ENCODE measurements at places on chromosomes 4 and X.

DNA sequence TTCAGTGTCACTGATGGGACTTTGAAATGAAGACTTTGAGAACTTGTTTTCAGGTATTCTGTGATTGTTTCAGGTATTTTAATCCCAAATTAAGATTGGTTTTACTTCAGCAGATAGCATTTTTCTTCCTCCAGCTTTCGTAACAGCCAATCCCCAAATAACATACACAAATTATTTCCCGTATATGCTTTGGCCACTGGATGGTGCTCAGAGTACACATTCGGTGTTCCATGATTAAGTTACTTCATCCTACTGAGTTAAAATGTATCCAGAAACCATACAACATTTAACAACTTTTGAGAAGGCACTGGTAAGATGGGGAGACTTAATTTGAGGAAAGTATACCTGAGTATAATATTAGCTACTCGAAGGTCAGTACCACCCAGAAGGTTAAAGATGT, 233.4 kb upstream of the FAM47A start:
- DNase-seq: no peak

DNA sequence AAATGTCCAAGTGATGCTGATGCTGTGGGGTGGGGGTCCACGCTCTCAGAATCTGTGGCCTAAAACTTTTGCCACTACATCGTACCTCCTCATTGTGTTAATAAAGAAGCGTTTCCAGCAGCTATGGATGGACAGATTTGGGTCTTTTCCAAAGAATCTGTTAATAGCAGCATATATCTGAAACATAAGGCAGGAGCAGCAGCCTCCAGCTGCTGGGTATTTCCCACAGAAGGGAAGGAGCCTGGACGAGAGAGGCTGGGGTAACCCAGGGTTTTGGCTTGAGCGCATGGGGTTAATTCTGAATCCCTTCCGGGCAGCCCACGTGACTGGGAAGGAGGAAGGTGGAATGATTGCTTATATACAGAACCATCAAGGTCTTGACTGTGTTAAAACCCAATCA, 332.4 kb downstream of the BCOR start:
- DNase-seq: no peak

DNA sequence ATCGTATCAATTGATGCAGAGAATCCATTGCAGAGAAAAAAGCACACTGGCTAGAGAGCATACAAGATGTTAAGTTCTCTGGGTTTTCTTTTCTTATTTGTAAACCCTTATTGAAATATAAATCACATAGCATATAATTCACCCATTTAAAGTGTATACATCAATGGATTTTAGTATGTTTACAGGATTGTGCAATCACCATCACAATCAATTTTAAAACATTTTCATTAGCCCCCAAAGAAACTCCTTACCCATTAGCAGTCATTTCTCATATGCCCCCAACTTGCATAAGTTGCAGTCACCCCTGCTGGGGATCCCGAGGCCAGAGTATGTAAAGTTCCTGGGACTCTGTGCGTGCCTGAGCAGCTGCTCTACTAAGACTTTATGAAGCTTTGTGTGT, 34.9 kb upstream of the TRO start:
- no peak for DNase-seq

- DNase-seq: no peak
Observed at GRCh38 chr4:176309046-176309445, 10.7 kb upstream of the SPCS3 start.

GRCh38 chr4:41205130-41205529, 9.2 kb downstream of the APBB2 start:
- no peak for DNase-seq

DNA sequence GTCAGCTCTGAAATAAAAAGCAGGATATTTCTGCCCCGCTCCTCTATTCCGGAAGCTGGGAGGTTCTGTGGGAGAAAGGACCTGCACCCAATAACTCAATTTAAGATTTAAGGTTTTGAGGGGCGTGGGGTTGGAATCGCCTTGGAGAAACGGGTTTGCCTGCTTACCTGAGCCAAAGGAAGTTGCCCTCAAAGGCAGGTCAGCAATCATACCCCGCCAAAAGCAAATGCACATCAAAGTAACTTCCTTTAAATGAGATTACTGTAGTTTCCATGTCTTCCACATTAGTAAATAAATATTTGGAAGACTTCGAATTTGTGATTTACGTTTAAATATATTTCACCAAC, 978 bp upstream of the HS3ST1 start:
- no peak for DNase-seq

Measured in effector CD8-positive, alpha-beta T cell (primary cell).